ENCODE measurements at places on chromosomes 6 and 20.

DNA sequence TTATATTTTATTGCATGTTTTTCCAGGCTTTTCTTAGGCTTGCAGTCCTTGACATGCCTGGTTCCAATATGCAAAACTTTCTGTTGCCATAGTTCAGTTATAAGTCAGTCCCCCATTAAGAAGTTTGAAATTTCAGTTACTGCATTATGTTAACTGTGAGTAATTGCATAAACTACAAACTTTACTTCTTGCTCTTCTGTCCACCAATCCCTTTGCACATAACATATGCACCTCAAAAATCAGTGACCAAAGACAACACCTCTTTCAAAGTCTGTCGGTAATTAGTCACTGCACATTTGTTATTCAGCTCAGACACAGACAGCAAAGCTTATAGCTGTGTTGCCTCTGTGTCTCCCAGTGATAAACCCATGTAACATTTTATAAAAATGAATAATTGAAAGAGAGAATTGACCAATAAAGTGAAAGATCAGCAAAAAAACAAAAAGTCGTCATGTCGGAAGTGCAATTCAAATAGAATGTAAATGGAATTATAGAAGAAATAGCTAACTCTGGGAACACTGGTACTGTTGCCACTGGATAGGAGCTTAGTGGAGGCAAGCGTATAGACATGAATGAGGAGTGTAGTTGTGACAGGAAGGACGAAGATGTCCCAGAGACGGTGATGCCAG is 50.3 kb upstream of the BTBD3 start:
- no peak for DNase-seq

- peak; percentile 60 for DNase-seq
Measured at GRCh38 chr20:62710886-62711702, 2.5 kb downstream of the NTSR1 start.

DNA sequence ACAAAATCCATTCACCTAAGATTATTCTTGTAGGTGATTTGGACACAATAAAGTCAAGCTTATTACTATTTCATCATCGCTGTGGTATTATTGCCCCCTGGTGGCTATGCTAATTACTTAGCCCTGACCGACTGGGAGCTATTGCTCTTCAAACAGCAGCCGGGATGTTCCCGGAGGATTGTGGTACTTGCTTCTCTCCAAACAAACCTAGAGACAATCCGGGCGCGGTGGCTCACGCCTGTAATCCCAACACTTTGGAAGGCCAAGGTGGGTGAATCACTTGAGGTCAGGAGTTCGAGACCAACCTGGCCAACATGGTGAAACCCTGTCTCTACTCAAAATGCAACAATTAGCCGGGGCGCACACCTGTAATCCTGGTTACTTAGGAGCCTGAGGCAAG is 15.4 kb upstream of the STMND1 start:
- peak; percentile 26 for DNase-seq

DNA sequence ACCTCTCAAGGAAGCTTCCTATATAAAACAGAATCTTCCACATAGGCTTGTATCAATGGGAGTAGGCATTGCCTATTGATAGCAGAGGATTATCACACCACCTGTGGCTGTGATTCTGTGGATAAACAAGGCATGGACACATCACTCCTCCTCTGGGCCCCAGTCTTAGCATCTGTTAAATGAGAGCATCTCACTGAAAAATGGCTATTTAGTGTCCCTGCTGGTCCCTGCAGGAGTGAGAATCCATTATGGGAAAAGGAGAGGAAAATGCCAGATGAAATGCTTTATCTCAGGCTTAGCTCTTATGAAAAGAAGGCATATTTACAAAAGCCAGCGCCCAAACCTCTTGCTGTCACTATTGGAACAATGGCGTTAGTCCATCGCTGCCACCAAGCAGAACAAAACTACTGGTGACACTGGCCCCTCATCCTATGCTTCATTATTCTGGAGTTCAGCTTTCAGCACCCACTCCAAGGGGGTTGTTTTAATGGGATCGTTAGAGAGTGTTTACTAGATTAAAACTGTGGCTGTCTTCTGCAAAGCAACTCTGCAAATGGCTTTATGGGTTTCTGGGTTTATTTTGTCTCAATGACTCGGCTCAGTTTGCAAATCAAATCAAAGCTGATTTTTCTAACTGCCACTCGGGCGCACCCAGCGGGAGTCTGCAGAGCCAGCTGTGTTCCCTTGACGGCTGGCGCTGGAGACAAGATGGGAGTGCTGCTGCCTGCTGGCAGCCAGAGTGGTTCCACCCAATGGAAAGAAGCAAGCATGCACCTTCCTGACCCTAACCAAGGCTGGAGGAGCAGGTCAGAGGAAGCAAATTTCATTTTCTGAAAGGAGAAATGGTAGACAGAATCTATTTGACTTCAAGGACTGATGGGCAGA is 658.8 kb upstream of the CHD6 start:
- no peak for DNase-seq

- DNase-seq: no peak
Measured at GRCh38 chr6:63936399-63936798, 300.8 kb downstream of the PHF3 start.

- DNase-seq: no peak
Measured at GRCh38 chr6:2004888-2005287, 240.5 kb downstream of the GMDS start.

GRCh38 chr6:46504242-46504641 is 13.0 kb upstream of the RCAN2 start:
- no peak for DNase-seq

DNA sequence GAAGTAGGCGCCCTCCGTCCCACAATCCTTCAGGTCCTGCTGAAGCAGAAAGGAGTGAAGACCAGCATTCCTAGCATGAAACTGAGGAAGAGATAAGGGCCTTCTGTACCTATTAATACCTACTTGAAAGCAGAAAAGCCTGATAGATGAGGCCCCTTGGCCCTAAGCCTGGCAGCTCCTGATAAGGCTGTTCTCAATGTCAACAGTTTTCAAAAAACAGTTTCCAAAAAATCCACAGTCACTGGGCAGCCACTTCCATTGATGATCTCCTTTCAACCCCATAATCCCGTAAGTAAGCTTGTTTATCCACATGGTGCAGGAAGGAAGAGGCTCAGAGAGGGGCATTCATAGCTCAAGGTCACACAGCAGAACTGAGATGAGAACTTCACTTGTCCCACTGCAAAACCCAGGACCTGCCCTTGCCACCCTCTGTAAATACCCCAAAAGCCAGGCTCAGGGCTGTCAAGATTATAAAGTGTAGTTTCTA is 2.8 kb upstream of the E2F1 start:
- DNase-seq: no peak

GRCh38 chr6:167247814-167248595 is 43.1 kb upstream of the UNC93A start:
- no peak for DNase-seq

DNA sequence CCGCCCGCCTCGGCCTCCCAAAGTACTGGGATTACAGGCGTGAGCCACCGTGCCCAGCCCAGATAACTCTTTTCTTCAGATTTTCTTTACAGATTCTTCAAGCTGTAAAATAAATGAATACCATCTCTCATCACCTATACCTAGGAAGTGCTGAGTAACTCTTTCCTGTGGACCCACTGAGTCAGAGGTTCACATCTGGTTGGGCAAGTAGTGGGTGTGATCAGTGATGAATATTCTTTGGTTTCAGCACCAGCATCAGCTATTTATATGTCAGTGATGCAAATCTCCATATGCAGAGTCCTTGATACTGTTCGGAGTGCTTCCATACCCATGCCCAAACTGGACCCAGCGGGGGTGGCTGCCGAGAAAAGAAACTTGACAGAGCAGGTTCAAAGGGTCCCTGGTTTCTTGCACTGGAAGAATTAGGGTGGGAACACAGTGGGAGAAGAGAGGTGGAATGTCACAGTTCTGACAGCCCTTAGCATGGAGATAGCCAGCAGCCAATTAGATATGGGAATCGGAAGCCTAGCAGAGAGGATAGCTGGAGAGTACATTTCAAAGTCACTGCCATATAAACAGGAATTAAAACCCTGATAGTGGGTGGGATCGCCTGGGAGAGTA is 64.9 kb upstream of the DDR1 start:
- peak; percentile 84 for DNase-seq

GRCh38 chr6:142112451-142113061 is 20.2 kb upstream of the GJE1 start:
- peak; percentile 83 for DNase-seq

DNA sequence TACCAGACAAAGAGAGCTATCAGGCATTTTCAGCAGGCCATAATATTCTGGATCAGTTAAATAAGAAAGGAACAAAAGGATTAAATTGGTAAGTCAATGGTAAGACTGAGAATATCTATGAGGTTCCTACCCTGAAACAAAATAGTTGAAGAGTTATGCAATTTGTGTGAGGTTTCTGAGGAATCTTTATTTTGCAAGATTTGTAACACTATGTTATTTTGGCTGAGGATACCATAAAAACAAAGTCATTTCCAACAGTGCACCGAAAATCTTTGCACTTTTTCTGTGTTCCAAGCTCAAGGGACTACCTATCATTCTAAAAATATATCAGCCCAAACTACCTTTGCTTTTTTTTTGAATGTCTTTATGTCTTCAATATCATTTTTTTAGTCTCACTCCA is 383.3 kb upstream of the CITED2 start:
- no peak for DNase-seq

GRCh38 chr6:36123270-36124139 is 6.8 kb upstream of the MAPK13 start:
- peak; percentile 95 for DNase-seq

DNA sequence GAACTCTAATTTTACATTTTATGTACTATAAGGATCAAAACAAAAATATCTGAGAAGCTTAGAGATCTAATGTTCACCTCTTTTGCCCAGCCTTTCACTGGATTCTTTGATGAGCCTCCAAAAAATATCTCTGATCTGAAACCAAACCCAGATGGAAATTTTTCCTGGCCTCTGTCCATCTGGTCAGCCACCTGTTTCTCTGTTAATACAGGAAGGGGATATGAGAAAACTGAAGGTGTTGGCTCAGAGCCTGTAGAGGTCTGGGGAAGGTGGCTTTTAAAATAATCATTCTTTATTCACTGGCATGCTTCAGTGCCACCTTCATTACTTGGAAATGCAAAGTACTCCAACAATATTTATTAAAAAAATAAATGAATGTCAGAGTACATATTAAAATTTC is 8.5 kb upstream of the MCM3 start:
- no peak for DNase-seq

DNA sequence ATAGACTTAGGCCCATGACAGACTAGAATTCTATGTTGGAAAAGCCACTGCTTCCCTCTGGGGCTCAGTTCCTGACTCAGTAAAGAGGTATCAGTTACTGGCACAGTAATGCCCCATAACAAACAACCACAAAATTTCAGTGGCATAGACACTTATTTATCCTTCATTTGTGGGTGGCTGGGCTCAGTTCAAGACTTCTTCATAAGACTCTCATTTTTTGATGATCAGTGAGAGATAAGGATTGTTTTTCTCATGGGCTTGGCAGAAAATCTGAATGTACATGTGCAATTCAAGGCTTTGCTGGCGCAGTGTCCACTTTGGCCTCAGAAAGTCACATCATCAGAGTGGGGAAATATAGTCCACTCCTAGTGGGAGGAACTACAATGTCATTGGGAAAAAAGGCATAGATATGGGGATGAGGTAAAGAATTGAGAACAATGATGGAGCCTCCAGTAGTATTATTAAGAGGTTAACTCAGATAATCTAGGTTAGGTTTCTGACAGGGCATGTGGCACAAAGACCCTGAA is 384.6 kb upstream of the FLRT3 start:
- DNase-seq: no peak

DNA sequence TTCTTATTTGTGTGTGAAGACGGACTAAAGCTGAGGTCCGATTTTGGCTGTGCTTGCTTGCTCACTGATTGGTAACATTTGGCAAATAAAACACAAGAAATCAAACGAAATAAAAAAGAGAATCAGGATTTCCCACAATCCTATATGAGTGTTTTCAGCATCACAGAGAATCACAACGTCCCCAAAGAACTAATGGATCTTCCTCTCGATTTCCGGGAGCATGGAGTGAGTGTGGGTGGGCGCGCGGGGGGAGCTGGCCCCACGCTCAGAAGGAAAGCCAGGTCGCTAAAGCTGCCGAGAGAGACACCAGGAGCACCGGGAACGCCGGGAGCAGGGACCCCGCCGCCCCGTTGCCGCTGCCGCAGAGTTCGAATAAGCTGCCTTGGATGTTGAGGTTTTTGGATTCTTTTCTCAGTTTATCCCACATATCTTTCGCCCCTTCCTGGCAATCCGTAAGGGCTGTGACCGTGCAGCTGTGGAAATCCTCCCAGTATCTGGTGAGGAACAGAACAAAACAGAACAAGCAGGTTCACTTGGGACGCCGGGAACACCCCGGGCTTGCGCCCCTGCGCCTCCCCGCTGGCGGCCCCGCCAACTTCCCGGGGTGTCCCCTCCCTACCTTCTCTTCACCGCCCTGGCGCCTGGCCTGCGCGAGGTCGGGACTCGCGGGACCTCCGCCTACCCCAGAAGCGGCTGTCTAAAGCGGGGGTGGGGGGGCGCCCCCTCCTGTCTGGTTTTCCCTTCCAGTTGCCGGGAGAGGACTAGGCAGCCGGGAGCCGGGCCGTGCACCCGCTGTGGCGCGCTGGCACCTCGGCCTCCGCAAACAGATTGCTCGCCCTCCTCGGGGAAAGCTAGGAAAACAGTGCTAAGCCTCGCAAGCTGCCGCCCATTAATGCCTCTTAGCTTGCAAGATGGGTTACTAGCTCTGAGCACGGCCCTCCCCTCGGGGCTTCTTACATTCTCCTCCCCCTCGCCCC is 7.7 kb downstream of the NRN1 start:
- DNase-seq: peak; percentile 29

DNA sequence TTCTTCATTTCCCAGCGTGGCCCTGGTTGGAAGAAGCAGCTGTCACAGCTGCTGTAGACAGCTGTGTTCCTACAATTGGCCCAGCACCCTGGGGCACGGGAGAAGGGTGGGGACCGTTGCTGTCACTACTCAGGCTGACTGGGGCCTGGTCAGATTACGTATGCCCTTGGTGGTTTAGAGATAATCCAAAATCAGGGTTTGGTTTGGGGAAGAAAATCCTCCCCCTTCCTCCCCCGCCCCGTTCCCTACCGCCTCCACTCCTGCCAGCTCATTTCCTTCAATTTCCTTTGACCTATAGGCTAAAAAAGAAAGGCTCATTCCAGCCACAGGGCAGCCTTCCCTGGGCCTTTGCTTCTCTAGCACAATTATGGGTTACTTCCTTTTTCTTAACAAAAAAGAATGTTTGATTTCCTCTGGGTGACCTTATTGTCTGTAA is 292.7 kb downstream of the ESR1 start:
- no peak for DNase-seq

GRCh38 chr20:42754706-42755105 is 435.0 kb downstream of the PTPRT start:
- no peak for DNase-seq

GRCh38 chr6:76240092-76240491 is 167.6 kb upstream of the IMPG1 start:
- no peak for DNase-seq

- DNase-seq: no peak
Measured at GRCh38 chr6:153087436-153087835, 43.6 kb downstream of the RGS17 start.
